ENCODE measurements at places on chromosomes 1 and 21.

DNA sequence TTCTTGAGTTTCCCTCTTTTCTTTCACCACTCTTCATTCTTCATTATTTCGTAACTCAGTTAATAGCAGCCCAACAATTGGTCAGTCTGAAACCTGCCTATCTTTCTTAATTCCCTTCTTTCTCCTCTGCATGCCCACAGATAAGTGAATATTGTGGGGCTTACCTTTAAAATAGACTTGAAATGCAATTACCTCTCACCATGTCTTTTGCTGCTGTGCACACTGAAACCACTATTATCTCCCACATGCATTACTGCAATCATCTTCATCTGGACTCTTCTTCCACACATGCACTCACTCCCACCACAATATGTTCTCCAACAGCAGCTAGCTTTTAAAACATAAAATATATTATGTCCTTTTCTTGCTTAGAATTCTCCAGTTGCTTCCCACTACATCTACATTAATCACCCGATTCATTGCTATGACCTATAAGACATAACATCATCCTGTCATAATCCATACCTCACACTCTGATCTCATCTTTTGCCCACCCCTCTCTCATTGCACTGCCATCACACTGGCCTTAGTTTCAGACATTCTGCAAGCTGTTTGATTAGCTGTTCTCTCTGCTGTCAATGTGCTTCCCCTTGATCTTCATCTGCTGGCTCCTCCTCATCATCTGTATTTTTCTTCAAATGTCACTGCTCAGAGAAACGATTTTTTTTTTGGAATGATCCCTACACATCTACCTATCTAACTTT is 304.8 kb downstream of the PTPRC start:
- no peak for DNase-seq

DNA sequence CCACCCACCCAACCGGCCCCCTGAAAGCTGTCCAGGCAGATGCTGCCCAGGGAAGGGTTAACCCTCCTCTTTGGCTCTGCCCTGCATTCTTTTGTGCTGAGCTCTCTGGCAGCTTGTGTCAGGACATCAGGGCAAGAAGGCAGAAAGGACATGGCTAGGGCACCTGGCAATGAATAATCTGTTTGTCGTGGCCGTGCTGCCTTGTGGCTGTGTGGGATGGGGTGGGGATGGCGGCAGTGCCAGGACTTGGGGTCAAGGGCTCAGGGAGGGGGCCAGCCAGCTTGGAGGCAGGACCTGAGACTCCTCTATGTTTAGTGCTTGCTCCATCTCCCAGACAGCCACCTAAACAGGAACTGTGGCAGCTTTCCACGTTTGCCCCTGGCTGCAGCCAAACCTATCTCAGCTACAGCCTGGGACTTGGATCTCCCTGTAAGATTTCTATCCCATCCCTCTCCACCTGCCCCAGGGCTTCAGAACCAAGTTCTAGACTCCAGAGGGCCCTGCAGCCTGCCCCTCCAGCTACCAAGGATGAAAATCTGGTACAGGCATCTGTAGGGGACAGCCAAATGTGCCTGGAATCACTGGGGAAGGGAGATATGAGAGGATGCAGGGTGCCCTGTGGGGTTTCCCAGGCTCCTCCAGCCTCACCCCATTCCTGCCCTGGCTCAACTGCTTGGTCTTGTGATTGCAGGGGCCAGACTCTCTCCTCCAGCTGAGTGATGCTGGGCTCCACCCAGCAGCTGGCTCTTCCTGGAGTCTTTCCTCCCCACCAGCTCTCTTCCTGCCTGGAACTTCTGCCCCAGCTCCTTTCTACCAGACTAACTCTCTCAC is 9.6 kb upstream of the GPR37L1 start:
- DNase-seq, result no peak

GRCh38 chr1:93347334-93347899 is 1.7 kb downstream of the DR1 start:
- DNase-seq, result no peak

GRCh38 chr1:54107131-54107530 is 45.7 kb downstream of the CDCP2 start:
- no peak for DNase-seq

DNA sequence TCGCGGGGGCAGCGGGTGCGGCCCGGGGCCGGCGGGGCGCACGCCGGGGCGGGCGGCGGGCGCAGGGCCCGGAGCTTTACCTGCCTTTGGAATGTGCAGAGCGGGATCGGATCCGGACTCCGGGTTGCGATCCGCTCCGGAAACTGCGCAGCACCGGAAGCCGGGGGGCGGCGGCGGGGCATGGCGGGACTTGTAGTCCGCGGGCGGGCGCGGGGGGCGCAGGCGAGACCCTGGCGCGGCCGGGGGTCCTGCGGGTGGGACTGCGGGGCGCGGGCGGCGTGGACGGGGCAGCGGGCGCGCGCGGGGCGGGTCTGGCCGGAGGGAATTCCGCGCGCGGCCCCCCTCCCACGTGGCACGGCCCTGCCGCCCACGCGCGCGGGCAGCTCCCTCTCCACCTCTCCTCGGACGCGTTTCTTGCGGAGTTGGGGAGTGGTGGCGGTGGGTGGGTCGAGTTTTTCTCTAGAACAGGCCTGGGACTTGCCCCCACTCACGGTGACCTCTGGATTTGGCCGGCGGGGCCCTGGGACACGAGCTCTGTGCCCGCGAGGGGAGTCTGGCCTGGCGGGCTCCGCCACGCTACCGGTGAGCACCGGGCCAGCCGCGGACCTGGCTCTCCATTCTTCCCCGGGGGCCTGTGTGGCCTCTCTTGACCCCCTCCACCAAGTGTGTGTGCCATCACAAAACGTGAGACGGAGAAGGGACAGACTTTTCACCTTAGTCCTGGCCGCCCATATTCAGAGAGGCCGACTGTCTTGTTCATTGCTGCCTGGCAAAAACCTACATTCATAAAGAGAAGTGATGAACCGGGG is at the start of gene PRDM15:
TSS of gene PRDM15 (minus strand) at position 155 of the 809 bp plus-strand sequence. CDS start 18,981 bp downstream, outside the sequence.
- no peak for DNase-seq

GRCh38 chr1:40438391-40439015 is 11.8 kb upstream of the ZFP69B start:
- no peak for DNase-seq

DNA sequence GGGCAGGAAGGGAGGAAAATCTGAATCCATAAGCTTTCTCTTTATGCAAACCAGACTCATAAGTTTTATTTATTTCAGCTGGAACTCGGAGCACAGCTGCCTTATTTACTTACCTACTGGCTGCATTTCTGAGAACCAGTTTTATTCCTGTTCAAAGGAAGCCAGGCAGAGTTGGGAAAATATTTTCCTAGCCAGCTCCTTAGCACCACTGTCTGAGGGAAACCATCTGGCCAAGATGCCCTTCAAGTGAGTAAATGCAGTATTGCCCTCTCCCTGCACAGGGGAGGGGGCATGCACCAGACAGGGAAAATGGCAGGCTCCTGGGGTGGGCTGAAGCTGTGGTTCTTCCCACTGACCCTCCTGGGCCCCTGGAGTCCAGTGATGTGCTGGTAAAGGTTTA is 28.9 kb upstream of the FMOD start:
- DNase-seq, result no peak

- no peak for DNase-seq
Observed at GRCh38 chr21:46067505-46068201, 30.3 kb upstream of the COL6A2 start.

GRCh38 chr1:107531065-107531908 is 390.4 kb downstream of the NTNG1 start:
- no peak for DNase-seq

DNA sequence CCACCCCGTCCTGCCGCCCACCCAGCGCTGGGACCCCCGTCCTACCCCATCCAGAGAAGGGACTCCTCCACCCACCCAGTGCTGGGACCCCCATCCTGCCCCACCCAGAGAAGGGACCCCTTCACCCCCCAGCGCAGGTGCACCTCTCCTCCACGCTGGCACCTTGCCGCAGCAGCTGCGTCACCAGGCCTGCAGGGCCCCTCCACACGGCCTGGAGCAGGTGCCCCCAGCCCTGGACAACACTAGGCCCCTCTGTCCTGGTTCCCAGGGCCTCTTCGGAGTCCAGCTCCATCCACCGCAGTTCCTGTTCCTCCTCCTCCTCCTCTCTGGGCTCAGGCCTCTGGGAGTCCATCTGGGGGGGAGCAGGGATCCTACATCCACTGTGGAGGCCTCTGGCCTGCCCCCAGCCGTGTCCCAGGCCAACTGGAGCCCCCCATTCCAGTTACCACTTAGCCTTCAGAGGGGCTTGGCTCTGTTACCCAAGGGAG is 378 bp downstream of the ANKRD65 start:
- DNase-seq, result no peak

GRCh38 chr1:48492392-48492791 is 20.4 kb upstream of the SPATA6 start:
- DNase-seq, result no peak

- no peak for DNase-seq
Observed at GRCh38 chr21:45410151-45410864, 5.3 kb downstream of the COL18A1 start.

DNA sequence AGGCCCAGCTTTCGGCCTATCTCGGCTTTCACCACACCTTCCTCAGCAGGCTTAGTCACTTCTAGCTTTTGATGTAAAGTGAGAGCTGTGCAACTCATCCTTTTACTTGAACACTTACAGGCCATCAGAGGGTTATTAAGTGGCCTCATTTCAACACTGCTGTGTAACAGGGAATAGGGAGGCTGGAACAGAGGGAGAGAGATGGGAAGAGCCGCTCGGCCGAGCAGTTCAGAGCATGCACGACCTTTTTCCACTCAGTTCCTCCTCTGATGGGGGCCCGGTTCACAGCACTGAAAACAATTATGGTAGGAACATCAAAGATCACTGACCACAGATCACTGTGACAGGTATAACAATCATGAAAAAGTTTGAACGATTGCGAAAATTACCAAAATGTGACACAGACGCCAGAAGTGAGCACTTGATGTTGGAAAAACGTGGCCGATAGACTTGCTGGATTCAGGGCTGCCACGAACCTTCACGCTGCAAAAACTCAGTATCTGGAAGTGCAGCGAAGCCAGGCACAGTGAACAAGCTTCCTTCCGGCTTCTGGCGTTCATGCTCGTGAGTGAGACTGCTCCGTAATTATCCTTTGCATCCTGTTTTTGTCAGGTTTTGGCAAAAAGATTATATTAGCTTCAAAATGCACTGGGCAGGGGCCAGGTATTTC is 28.6 kb downstream of the AGPAT3 start:
- no peak for DNase-seq

DNA sequence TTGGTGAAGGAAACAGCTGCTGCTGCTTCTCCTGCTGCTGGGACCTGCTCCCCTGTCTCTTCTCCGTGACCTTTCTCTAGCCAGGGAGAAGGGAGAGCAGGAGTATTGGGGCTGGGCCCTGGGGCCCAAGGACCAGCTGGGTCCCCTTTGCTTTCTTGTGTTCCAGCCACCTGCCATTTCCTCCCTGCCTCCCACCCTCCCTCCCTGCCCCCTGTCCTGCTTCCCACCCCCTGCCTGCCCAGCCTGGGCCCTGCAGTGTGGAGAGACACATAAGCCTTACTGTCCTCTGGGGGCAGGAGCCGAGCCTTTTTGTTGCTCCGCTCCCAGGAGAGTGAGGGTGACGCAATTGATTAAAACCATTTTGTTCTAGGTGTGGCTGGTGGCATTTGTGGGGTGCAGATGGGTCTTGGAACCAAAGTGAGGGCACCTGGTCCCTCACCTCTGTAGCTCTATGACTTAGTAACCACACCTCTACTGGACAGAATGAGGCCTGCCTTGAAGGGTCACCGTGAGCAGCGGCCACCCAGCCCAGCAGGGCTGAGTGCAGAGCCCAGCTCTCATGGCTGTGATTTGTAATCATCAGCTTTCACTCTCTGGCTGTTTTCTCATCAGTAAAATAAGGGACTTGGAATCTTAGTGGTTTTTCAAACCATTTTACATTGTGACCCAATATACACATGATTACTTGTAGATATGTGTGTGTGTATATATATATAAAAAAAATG is 13.9 kb upstream of the TMEM222 start:
- no peak for DNase-seq

GRCh38 chr1:62917314-62917713 is 133.4 kb downstream of the ATG4C start:
- DNase-seq, result no peak

GRCh38 chr1:248013229-248013710 is at the start of gene OR2L5:
OR2L5 (plus strand) TSS chr1:248013660; CDS start chr1:248021948, 8,288 bp downstream.
- no peak for DNase-seq

DNA sequence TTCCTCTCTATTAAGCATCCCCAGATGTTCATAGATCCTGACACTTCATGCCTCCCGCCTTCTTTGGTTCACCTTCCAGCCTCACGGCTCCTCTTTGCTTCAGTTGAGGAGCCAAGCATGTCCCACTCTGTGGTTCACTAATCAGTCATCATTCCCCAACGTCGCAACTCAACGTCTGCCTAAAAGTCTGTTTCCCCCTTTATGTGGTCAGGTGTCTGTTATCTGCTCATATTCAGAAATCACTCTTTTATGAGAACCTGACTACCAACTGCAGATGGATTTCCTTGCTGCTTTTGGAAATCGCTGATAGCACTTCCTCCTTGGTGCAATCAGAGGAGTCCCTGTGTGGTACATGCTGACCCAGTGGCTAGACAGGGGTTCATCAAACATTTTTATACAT is 94.1 kb upstream of the VANGL1 start:
- no peak for DNase-seq

DNA sequence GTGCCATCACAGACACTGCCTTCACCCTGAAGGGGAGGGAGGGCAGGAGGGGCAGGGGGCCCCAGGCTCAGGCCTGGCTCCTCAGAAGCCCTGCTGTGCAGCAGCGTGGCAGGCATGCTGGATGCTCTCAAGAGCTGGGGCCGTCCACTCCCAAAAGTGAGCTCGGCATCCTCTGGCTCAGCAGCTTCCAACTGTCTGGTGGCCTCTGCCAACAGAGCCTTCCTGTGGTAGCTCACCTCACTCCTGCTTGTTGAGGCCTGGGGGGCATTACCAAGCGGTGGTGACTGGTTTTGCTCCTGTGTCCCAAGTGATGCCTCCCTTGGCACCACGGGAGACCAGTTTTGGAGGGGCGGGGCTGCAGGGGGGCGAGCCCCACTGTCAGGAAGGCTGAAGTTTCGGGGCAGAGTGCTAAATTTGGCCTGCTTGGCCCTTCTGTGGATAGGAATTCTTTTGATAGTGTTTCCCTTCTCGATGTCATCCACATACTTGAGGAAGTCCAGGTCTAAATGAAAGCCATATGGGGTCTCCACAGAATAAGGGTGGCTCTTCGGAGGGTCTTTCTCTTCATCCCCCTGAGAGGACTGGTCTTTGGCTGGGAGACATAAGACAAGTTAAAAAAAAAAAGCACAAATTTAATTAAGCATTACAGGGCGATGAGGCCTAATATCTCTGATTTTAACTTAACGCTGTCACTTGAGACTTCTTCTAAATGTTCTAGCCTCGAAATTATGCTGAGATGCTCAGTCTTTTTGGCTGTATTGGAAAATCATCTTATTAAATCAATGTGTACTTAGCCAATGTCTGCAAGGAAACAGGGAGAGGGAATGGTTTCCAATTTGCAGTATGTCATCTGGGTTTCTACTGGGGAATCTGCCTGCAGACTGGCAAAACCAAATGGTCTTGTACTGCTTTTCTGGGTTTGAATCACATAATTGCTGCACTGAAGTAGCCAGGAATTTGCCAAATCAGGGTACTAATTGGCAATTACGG is 44.4 kb downstream of the KANK4 start:
- DNase-seq, result no peak

GRCh38 chr1:92085727-92086126 is 5.6 kb downstream of the BTBD8 start:
- DNase-seq, result no peak

GRCh38 chr1:15719381-15720120 is 16.5 kb upstream of the SLC25A34 start:
- no peak for DNase-seq

- DNase-seq, result no peak
Observed at GRCh38 chr21:35015435-35016024, 33.6 kb downstream of the RUNX1 start.
